ENCODE measurements at places on chromosomes 2 and 18.
A peak's percentile ranks its signal among the peaks of the same experiment; 100 is the strongest.

GRCh38 chr18:75075429-75075841, 133.5 kb downstream of the PTGR3 start:
- no peak for DNase-seq

DNA sequence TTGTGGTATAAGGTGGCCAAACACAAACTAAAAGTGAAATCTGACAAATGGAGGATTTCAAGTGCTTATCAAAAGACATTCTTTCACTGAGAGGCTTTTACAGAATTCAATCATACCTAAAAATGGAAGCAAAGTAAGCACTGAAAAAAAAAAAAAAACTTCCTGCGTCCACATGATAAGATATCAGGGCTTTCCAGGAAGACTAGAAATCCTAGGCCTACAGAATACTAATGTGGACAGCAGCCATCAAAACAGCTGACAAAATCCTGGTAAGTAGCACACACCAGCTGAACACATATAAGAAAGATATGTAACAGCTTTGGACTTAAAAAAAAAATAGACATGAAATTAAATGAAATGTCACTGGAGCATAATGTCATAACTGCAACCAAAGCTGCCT, 178.2 kb downstream of the SUCLG1 start:
- DNase-seq, result no peak

- no peak for DNase-seq
Observed at GRCh38 chr2:79580175-79580574, 67.3 kb downstream of the CTNNA2 start.

GRCh38 chr2:43124687-43125057, 101.7 kb downstream of the ZFP36L2 start:
- peak; percentile 46 for DNase-seq

DNA sequence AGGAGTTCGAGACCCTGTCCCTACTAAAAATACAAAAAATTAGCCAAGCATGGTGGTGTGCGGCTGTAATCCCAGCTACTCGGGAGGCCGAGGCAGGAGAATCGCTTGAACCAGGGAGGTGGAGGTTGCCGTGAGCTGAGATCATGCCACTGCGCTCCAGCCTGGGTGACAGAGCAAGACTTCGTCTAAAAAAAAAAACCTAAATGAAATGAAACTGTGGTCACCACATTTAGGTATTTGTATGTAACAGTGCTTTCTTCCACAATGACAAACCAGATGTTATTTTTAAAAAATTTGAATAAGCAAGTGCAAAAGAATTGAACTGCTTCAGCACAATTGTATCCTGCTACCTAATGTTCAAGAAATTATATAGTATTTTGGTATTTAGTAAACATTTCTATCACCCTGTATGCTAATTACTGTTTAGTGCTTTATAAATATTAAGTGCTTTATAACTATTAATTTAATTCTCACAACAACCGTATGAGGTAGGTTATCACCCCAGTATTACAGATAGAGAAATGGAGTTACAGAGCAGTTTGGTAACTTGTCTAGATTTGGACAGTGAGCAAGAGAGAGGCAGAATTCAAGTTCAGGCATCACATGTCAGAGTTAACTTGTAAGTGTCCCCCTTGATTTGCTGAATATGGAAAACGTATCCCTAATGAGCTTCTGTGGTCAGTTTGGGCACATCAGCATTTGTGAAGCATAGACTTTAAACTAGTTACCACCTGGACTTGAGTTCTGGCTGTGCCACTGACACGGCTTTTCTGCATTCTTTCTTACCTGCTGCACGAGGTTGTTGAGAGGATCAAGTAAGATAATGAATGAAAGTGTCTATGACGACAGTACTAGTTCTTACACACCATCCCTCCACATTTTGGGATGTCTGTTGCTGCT, 14.4 kb downstream of the PHLPP1 start:
- no peak for DNase-seq

- DNase-seq, result no peak
Observed at GRCh38 chr2:225122583-225123486, 80.6 kb upstream of the DOCK10 start.

DNA sequence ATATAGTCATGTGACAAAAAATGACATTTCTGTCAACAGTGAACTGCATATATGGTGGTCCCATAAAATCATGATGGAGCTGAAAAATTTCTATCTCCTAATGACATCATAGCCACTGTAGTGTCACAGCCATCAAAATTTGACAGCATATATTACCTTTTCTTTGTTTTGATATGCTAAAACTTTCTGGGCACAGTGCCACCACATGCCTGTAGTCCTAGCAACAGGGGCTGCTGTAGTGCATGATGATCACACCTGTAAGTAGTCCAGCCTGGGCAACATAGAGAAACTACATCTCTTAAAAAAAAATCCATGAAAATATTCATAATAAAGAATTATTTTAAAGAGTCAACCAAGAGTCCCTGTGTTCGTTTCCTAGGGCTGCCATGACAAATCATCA, 155.5 kb upstream of the SERTAD2 start:
- no peak for DNase-seq

- no peak for DNase-seq
Observed at GRCh38 chr2:27954221-27954673, 63.7 kb downstream of the BABAM2 start.

- no peak for DNase-seq
Observed at GRCh38 chr2:109532728-109533076, 81.1 kb downstream of the SEPTIN10 start.

DNA sequence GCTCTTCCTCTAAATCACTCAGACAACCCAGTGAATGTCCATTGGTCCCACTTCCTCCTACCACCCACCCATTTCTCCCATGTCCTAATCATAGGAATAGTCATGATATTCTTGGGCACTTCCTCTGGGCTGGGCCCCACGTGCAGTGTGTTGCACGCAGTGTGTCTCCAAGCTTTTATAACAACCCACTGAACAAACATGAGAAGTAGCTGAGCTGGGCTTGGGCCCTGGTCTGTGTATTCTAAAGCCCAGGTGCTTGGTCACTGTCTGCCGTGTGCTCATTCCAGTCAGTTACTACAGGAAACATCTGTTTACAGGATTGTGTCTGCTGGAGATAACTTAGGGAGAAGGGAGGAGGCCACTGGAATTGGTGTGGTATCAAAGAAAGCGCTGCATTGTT, 64.2 kb upstream of the THOC1 start:
- DNase-seq, result no peak

GRCh38 chr2:131542438-131543384, 15.0 kb downstream of the CCDC74A start:
- no peak for DNase-seq

DNA sequence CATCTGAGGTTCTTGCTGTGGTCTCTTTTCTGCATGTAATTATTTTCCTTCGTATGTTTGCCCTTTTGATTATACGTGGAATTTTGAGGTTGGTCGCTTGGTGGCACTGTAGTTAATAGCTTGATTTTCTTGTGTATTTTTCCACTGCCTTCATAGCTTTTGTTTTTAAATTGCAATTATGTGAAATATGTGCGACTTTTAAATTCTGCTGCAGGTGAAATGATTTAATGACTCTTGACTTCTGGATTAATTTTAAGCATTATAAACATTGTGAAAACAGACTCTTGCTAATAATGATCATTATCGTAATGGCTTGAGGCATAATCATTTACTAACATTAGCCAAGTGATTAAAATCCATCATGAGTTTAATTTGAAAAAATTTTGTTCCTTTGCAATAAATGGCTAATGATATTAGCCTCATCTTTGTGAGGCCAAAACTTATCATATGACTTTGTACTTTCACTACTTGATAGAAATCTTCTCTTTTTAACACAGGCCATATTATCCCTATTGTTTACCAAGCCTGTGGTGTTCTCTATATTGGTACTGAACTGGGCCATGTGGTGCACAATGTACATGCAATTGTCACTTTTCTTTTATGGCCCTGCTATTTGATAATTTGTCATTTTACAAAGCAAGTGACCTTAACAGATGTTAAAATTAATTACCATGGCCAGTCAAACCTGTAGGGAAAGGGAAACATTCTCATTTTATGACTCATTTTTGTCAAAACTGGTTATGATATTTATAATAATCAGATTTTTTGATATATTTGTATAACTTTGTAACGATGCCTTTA, 62.8 kb upstream of the NEUROD1 start:
- no peak for DNase-seq

GRCh38 chr2:562391-563364, 114.5 kb downstream of the TMEM18 start:
- no peak for DNase-seq

- no peak for DNase-seq
Observed at GRCh38 chr18:5444269-5444668, 99.5 kb downstream of the EPB41L3 start.

GRCh38 chr18:12998332-12999060, 7.3 kb downstream of the CEP192 start:
- DNase-seq, result no peak

DNA sequence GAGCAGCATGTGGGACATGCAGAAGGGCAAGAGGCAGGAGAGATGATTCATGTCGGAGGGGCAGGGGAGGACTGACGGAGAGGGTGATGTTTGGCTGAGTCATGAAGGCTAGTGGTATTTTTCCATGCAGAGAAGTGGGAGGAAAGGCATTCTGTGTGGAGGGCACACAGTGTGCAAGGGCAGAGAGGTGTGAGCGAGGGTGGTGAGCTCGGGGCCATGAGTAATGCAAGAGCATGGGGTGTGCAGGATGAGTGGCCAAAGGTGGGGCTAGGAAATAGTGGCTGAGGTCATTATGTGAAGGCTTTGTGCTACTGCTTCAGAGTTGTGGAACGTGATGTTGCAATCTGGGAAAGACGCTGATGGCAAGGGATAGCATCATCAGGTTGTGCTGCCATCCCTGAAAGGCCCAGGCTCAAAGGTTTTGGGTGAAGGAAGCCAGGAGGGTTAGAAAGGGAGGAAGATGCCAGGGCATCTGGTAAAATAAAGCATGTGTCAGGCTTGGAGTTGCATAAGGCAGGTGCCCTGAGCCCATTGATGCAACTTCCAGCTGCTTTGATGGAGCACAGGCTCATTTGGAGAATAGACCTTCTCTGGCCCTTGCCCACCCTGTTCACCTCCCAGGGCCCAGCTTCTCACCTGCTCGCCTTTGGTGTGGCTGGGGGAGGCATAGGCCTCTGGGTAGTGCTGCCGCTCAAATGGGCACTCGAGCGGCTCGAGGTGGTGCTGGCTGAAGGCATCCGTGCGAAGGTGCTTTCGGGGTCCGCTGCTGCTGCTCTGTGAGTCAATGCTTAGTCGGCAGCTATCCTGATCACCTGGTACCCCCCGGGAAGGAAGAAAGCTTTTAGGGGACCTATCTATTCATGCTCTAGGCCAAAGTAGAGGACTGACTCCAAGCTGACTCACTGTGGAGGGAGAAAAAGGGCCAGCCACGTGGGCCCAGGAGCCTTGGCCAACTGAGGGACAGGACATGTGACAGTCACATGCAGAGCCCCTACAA, 37.5 kb downstream of the PAX8 start:
- DNase-seq, result no peak

DNA sequence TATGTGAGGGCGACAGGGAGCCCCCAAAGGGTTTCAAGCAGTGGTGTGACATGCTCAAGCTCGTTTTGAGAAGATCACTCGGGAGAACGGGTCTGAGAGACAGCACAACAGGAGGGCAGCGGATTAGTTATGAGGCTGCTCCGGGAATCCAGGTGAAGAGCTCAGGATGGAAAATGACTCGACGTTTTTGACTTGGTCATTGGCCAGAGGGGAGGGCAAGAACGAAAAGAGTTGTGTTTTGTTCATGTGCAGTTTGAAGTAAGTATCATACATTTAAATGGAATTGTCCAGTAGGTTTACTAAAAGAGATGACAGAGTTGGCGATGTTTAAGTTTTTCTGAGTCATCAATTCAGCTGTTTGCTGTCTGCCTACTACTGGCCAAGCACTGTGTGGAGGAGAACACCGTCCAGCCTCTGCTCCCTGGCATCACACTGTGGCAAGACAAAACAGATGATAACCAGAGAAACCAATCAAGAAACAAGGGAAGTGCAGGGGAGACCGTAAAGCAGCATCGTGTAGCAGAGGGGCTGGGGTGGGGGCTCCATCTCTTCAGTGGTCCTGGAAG, 25.3 kb upstream of the ANXA4 start:
- no peak for DNase-seq

DNA sequence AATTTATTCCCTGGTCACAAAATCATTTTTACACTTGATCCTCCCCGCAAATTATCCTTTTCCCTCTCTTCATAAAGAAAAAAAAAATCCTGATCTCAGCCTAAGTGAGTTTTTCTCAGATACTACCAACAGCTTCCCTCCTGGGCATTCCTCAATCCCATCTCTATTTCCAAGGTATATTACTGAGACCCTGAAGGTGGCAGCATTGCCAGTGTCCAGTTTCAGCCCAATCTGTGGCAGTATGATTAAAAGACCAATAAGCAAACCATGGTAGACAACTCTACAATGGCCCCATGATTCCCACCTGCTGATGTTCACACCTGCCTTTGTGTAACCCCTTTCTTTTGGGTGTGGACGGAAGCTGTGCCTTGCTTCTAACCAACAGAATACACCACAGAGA, 45.1 kb downstream of the CCDC93 start:
- DNase-seq, result no peak

GRCh38 chr18:11553098-11553940, 56.1 kb upstream of the SLC35G4 start:
- DNase-seq, result no peak

- no peak for DNase-seq
Observed at GRCh38 chr2:145752091-145752806, 1232.3 kb upstream of the ZEB2 start.

DNA sequence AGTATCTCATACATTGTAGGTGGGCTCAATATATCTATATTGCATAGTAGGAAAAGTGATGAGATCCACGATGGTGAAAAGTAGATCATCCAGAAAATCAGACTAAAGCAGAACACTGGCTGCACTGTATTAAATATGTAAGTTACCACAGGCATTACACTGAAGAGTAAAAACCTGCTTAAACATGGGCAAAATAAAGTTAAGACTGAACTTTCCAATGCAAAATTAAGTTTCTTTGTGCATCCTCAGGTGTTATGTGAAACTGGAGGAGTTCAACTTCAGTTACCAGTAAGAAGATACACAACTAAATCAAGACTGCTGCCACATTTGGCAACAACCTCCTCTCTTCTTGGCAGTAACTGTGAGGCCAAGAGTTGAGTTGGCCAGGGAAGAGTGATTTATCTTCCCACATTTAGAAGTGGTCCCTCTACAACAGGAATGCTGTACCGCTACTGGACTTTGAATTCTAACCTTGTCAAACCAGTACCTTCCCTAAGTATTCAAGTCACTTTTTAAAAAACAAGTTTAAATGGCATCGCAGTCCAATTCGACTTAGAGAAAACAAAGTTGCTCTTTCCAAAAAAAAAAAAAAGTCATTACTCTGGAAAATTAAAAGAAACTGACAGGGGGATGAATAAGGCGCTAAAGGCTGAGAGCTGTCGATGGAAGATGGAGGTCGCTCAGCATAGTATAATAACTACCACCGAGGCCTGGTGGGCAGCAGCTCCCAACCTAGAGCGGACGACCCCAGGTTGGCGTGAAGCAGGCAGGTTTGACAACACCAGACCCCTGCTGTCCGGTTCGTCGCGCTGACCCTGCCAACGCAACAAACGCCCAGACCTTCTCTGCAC, 1.1 kb downstream of the MAP4K3 start:
- DNase-seq, result no peak
